Muscle of leg (tissue), 16 donors: ENCODE measurements at places on chromosomes 3 and 15. TPM values are rescaled to one million over a fixed set of nuclear protein-coding genes. Genes with fewer than 3 reads are reported as not detected.

DNA sequence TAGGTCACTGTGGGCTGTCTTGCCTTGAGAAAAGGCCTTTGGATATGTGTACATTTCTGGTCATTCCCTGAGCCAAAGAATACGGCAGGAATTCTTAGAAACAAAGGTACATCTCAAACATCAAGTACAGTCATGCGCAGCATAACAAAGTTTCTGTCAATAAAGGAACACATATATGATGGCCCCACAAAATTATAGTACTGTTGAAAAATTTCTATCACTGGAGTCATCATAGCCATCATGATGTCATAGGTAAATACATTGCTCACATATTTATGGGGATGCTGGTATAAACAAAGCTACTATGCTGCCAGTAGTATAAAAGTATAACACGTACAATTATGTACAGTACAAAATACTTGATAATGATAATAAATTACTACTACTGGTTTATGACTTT, 38.9 kb upstream of the NECTIN3 start:
- H3K27ac ChIP-seq, result no peak overlapping the region
- no peaks in the 10 kb centered on the region for H3K4me1 ChIP-seq
- no peaks in the 10 kb centered on the region for H3K36me3 ChIP-seq
- H3K27me3 ChIP-seq, result no peaks in the 10 kb centered on the region
- DNase-seq, result no peak

GRCh38 chr3:170007031-170007663, 30.6 kb upstream of the GPR160 start:
- H3K4me3 ChIP-seq, result no peak overlapping the region
- peak; percentile 20 for DNase-seq
- no peaks in the 10 kb centered on the region for H3K36me3 ChIP-seq
- H3K4me1 ChIP-seq, result no peaks in the 10 kb centered on the region
- no peak overlapping the region for H3K27ac ChIP-seq

GRCh38 chr3:154795582-154795981, 284.5 kb upstream of the MME start:
- DNase-seq, result peak; percentile 39
- H3K27ac ChIP-seq, result no peak overlapping the region
- no peaks in the 10 kb centered on the region for H3K27me3 ChIP-seq
- no peaks in the 10 kb centered on the region for H3K36me3 ChIP-seq
- no peaks in the 10 kb centered on the region for H3K4me1 ChIP-seq

Gene EPHA6
- total RNA-seq, result 0.62 TPM

DNA sequence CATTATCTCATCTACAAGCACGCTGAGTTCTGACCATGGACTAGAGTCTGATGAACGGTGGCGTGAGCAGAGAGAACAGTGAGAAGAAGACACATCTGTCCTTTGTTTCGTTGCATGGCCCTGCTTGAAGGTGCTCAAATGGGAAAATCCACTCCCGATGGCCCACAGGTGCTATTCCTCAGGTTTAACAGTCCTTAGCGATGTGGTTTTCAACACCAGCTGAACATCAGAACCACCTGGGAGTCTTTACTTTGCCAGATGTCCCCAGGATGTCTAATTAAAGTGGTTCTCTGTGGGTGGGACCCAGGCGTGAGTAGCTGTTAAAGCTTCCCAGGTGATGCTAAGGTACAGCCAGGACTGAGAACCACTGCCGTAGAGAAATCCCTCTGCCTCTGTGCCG, 13.0 kb downstream of the ADAMTS17 start:
- H3K27me3 ChIP-seq, result peaks cover 5% of the 10 kb centered on the region
- no peak overlapping the region for H3K4me3 ChIP-seq
- no peak for DNase-seq
- H3K36me3 ChIP-seq, result no peaks in the 10 kb centered on the region

Gene ERC2
- 2.0 TPM for total RNA-seq
